ENCODE measurements at places on chromosomes 1 and 21.

GRCh38 chr1:9840176-9840575, 16.4 kb upstream of the CLSTN1 start:
- DNase-seq, result no peak

DNA sequence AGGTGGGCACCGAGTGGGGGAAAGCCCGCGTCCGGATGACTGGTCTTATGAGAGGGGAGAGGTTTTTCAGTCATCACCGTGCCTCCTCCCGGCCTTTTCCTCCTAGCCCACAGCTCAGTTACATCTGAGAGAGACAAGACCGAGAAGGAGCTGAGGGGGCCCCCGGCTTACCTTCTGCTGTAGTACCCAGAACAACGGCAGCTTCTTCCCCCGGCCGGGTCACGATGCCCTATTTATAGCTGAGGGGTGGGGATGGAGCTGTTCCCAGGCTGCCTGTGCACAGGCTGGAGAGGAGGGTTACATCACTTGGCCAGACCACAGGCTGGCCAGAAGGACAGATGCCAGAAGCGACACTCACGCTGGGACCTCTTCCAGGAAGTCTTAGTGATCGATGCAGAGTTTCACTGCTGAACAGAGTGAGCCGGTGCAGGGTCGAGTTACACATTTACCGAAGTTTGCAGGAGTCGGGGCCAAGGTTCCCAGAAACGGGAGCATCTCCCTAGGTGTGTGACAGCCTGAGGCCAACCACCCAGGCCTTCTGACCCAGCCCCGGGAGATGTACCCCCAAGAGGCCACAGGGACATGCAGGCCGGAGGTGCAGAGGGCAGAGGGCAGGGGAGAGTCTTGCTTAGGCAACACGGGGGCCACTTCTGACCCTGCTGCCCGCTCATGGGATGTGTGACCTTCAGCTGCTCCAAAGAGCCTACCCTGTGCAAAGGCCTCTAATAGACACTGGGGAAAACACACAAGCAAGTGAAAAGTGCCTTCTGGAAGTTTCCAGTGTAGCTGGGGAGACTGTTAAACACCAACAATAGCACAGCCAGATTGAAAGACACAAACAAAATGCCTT, at the start of gene AGT:
TSS of gene AGT (minus strand) at position 208 of the 850 bp plus-strand sequence. CDS start 3,299 bp downstream, outside the sequence.
- no peak for DNase-seq

DNA sequence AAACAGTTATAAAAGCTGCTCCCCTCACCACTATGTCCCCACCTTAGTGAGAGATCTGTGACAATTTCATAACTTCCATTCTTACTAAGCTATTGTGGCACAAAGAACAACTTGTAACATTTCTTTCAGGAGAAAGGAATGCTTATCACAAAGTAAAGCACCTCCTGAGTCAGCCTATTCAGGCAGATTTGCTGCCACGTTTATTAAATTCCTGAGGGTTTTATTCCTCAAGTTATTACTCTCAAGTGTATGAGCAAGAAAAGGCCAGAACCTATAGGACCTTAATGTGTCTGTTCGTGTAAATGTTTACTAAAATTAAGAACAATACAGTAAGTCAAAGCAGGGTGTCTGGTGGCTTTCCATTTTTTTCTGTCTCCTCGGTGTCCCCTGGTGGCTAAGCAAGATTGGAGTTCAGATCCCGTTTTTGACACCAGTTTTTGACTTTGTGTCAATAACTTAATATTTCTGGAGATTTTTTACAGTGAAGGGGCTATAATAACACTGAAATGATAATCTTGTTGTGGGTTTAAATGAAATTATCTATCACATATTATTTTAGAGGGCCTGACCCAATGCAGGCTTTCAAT, 1539.6 kb downstream of the BRINP3 start:
- no peak for DNase-seq

- no peak for DNase-seq
Observed at GRCh38 chr1:28899267-28899666, 15.1 kb upstream of the EPB41 start.

DNA sequence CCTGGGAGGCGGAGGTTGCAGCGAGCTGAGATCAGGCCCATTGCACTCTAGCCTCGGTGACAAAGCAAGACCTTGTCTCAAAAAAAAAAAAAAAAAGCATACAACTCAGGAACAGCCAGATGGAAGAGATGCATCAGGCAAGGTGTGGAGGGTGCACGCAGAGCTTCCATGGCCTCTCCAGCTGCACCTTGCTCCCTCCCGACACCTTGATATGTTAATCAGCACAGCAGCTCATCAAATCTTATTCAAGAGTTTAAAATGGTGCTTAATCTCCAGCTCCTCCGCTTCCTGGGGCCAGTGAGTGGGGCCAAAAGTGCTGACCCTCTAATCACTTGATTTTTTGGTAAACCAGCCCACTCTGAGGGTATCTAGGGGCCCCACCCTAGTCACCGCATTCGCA, 29.3 kb upstream of the FAM89A start:
- no peak for DNase-seq

GRCh38 chr1:184764483-184764882, 9.8 kb upstream of the EDEM3 start:
- DNase-seq, result no peak

GRCh38 chr1:150168960-150169601, 19.4 kb downstream of the PLEKHO1 start:
- peak; percentile 52 for DNase-seq

DNA sequence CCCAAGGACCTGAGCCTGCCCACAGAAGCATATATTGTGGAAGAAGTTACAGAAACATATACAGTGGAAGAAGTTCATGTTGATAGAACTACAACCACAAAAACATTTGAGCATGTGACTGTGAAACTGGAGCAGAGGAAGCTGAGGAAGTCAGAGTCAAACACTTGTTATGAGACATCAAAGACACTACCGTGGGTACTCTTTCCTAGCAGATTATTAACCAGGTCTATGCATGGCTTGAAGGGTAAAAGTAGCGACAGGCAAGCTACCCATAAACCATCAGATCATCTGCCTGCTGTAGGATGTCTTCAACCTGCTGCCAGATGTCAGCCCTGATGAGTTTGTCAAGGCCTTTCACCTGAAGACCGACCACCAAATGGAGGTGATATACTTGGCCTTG, 35.8 kb downstream of the IVNS1ABP start:
- DNase-seq, result peak; percentile 78

DNA sequence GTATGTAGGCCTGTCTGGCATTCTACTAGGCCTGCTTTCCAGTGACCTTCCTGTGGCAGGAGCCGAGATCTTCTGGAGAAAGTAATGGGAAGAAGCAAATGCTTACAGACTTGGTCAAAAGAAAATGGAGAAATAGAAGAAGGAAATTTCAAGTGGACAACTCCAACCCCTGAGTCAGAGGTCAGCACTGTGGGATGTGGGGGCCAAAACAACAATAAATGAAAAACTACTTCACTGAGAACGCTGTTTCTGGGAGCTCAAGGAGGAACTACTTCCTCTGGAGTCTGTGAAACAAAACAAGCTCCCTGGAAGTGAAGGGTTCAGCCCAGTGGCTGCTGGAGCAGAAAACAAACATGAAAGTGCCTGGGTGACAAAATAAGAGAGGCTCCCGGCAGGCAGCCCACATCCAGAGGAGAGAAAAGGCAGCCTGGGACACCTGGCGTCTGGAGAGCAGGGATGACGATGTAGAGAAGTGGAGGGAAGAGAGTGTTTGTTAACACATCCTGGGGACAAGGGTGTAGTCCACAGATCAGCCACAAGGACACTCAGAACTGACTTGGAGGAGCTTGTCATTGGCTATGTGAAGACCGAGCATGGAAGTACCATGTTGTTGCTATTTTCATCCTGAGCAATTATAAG, 355.2 kb downstream of the SMYD3 start:
- DNase-seq, result no peak

- DNase-seq, result no peak
Observed at GRCh38 chr21:35540950-35541638, 492.0 kb upstream of the RUNX1 start.

GRCh38 chr1:10631121-10631810, 156.5 kb downstream of the PEX14 start:
- DNase-seq, result no peak

- DNase-seq, result no peak
Observed at GRCh38 chr1:77888781-77889642, 588 bp downstream of the NEXN start.

GRCh38 chr21:43961382-43961909, 50.7 kb upstream of the TRAPPC10 start:
- no peak for DNase-seq

DNA sequence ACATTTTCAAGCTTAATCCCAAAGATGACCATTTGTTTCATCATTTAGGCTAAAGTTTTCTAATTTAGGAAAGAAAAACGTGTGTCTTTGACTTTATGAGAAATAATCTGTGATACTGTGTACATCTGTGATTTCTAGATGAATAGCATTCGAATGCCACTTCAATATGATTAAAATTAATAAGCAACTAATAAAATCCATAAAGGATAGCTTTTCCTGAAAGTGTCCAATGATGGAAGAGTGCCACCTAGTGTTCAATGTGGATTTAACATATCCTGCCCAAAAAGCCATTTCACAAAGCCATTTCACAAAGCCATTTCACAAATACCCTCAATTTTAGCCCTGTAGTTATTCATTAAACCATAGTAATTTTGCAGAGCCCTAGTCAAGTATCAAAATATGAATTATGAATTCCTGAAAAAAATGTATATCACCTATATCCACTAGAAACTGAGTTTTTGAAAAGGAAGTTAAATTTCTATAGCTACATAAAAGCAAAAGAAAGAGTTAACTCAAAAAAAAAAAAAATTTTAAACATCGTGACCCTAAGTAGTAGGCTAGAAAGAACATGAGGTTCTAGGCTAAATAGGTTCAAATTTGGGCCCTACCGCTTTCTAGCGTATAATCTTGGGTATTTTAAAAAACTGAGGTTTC, 19.1 kb downstream of the NME7 start:
- peak; percentile 73 for DNase-seq

DNA sequence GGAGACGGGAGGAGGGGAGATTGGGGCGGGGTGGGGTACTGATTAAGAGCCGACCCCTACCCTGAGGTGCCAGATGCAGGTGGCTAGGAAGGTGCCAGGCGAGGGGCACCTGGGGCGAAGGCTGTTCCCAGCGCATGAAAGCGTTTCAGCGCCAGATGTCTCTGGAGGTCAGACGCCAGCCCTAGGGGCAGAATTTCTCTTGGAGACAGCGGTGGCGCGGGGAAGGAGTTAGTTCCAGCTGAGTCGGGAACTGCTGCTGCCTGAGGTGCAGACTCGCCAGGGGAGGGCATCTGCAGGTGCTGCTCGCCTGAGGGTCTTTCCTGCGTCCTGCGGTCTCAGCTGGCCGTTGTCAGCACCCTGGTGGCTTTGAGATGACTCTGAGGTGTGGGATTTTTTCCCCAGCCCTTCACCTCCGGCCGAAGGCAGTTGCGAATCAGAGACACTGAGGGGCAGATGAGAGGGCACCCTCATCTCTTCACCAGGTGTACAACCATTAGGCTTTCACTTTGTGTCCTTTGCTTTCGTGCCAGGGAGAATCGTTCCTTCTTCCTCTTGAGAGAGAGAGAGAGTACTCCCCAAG, 539 bp downstream of the CGN start:
- DNase-seq, result peak; percentile 13

- no peak for DNase-seq
Observed at GRCh38 chr1:75795703-75796193, 934 bp upstream of the MSH4 start.

GRCh38 chr1:9404117-9404914, 111.6 kb downstream of the SPSB1 start:
- DNase-seq, result no peak

DNA sequence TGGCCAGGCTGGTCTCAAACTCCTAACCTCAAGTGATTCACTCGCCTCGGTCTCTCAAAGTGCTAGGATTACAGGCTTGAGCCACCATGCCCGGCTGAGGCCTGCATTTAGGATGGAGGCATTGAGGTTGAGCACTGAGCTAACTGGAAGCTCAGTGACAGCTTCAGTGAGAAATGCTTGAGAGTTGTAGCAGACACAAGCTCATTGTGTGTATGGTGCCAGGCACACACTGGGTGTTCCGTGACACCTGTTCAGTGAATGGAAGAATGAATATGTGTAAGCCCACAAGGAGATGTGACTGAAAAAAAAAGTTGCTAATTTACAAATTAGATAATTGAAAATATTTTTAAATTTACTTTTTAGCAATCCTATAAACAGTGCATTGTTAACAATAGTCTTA, 21.8 kb downstream of the LURAP1 start:
- no peak for DNase-seq

DNA sequence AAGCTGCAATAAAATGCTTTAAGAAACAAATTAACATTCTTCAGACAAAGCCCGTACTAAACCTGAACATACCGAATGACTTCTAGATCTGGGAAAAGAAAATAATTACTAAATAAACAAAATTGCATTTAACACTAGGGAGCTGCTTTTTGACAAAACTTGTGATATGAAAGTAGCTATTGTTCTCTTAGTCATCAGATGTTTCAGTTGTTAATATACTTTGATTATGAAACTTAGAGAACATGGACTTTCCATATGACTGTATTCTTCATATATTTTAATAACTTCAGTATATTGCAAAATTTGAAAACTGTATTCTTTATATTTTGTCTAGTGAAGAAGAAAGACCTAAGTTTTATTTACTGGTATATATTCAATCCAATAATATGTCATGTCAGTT, 1262.1 kb downstream of the NCAM2 start:
- DNase-seq, result no peak

- DNase-seq, result no peak
Observed at GRCh38 chr1:11653861-11654136, 430 bp downstream of the FBXO2 start.

GRCh38 chr1:202283379-202283844, 58.3 kb downstream of the UBE2T start:
- DNase-seq, result no peak

DNA sequence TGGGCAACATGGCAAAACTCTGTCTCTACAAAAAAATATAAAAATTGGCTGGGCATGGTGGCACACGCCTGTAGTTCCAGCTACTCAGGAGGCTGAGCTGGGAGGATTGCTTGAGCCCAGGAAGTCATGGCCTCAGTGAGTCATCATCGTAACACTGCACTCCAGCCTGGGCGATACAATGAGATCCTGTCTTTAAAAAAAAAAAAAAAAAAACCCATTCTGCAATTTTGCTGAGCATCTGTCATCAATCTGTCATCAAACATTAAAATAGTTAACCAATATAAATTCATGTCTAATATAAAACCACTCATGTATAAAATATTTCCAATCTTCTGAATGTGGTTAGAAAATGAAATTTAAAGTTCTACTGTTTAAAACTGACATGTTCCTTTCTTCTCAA, 56.9 kb downstream of the LPAR3 start:
- no peak for DNase-seq

DNA sequence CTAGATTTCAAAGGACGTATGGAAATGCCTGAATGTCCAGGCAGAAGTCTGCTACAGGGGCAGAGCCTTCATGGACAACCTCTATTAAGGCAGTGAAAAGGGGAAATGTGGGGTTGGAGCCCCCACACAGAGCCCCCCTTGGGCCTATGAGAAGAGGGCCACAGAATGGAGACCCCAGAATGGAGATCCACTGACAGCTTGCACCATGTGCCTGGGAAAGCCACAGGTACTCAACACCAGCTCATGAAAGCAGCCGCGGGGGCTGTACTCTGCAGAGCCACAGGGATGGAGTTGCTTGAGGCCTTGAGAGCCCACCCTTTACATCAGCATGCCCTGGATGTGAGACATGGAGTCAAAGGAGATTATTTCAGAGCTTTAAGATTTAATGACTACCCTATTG, 108.7 kb downstream of the DMRTB1 start:
- DNase-seq, result no peak

GRCh38 chr1:111669268-111669667, 49.7 kb downstream of the RAP1A start:
- no peak for DNase-seq
